ENCODE measurements at places on chromosomes 3 and 15.

- no peak for DNase-seq
Observed at GRCh38 chr3:5186858-5187155, 700 bp upstream of the EDEM1 start.

DNA sequence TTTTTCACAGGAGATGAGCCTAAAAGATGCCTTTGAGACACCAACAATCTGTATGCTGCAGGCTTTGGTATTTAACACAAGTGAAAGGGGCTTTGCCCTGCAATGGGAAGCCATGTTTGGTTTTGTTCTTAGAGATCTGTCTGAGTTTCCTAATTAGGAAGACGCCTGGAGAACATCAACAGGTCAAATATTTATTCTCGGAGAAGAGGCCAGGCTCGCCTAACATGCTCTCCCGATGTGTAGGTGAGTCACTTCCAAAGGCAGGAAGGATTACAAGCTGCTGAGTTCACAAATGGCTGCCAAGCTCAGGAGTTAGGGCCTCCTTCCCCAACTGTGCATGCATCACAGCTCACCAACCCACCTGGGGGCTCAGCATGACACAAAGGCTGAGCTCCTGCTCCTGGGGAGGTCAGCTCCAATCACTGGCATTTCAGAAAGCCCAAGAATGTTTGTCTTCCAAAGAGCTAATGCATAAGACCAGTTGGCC, 119.5 kb upstream of the PRICKLE2 start:
- DNase-seq, result no peak

DNA sequence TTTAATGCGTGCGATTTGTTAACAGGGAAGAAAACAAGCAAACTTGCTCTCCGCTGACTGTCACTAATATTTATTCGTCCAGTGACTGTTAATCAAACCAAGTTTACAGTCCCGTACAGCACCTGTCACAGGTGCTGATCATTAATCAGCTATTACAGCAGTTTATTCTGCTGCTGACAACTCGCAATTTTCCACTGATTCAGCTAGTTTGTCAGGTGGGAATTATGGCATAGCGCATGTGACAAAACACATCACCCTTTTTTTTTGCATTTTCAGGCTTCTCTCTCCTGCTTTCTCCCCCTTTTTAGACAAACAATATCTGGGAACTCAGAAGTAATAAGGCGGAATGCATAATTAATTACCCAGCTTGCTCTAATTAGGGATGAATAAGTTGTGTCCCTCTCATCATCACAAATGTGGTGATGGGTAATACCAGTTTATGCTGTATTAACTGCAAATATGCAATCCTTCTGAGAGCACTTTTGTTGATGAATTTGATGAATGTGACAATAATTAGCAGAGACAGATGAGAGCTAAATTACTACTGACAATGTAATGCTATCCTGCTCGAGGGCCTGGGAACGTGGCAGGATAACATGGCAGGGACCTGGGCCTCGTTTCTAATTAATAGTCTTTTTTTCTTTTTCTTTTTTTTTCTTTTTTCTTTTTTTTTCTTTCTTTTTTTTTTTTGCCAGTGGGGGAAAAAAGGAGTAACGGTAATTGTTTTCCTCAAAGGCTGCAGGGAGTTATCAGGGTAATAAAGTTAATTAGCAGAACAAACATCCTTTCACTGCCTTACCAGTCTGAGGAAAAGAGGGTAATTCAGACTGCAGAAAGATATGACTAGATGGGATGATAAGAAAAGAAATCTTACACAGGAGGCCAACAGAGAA, 150.3 kb upstream of the SOX2 start:
- no peak for DNase-seq

GRCh38 chr3:140770977-140771667, 93.3 kb downstream of the TRIM42 start:
- DNase-seq, result no peak

GRCh38 chr3:56942523-56942922, 117.9 kb upstream of the SPATA12 start:
- DNase-seq, result no peak

DNA sequence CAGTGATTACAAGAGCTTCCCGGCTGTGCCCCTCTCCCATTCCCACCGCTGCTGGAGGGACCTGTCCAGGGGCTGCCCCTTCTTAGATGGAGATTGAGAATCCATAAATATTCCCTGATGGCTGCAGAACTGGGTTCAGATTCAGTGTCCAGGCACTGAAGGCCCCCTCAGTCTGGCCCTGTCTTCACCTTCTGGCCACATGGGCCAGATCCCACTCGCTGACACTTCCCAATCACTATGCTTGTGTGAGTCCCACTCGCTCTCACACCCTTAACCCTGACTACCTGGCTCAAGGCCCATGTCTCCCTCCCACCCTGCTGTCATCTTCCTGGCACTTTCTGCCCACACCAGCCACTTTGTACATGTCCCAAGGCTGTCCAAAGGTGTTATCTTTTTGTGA, 15.5 kb upstream of the MRPS22 start:
- DNase-seq, result no peak

DNA sequence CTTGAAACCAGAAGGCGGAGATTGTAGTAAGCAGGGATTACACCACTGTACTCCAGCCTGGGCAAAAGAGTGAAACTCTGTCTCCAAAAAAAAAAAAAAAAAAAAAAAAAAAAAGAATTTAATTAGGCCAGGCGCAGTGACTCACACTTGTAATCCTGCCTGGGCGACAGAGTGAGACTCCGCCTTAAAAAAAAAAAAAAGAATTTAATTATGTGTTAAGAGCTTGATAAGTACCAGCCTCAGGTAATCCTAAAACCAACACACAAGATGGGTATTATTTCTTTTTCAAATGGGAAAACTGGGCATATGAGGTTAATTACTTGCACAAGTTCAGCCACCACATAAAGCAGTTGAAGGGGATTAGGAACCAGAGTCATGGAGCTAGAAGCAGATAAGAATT, 49.0 kb downstream of the PBRM1 start:
- DNase-seq, result no peak

DNA sequence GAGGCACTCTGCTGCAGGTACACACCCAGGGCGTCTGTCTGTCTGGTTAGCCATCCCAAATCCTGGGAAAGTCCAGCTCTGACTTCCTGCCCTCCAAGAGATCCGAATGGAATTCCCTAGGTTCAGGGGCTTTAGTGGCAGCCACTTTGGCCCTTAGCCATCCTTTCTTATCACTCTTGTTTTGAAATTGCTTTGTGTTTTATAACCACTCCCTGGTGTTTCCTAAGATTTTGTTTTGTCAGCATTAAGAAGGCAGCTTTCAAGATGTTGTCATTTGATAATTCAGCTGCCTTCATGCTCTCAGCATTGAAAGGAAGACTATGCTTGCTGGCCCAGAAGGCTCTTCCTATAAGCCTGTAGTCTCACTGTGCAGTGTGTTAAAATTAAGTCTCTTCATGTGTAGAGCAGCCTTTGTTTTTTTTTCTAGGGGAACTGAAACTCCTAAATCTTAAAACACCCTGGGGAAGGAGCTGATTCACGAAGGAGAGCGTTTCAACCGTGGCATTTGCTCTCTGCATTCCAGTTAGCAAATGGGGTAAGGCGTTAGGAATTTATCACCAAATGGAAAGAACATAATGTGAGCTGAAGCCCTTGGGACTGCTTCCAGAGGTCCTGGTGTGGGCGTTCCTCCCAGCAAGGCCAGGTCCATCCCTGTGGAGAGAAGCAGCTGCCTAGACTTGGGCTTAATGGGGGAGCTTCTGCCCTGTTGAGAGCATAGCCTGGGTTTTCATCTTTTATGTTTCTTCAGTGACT, 14.2 kb upstream of the CLEC3B start:
- DNase-seq, result no peak

DNA sequence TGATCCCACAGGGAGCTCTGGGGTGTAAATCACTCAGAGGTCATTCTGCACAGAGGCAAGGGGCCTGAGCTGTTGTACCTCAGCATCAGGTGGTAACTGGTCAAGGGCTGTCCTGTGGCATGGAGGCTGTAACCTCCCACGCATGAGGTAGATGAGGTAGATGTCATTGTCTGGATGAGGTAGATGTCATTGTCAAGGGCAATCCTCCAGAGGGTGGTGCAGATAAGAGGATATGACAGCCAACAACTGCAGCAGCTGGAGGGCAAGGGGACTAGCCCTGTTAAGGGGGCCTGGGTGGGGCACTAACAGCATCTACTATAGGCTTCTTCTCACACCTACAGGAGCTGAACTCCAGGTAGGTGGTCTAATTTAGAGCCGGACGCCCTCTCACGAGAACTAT, 55.6 kb downstream of the THRB start:
- DNase-seq, result no peak

GRCh38 chr3:127544192-127544802, 46.2 kb downstream of the TPRA1 start:
- peak; percentile 38 for DNase-seq

DNA sequence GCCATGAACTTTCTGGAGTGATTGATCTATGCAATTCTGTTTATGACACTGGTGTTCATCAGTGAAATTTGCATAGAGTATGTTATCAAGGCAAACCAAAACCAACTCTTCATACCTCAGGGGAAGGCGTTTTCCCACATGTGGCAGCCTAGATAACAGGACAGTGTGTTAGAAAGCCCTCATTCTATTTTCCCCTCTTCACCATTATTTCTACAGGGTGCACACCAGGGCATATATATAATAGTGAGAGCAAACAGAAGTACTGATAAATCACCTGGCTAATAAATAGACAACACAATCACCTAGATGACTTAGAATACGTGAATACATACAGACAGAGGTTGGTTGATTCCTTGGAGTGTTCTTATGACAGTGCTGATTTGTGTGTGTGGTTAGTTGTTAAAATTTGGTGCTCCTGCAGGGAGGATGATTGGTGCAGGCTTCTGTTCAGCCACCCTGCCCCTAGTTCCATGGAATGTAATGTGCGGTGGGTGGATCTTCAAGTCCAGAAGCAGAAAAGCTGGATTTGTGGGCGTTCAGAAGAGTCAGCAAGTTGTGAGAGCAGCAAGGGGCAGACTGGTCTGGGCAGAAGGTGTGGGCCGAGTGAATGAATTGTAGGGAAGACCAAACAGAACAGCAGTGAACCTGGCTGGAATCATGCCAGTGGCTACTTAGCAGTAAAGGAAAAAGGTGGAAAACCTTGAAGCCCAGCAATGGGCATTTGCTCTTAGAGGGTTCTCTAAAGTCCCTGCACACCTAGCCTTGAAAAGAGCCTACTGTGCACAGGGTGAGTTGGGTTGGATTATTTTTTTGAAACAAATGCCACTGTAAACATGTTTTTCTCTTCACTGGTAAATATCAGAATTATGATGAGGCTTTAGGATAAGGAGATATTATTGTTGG, 11.7 kb upstream of the RARRES1 start:
- no peak for DNase-seq

- no peak for DNase-seq
Observed at GRCh38 chr15:48703544-48703943, 58.0 kb upstream of the FBN1 start.

GRCh38 chr15:79478108-79478507, 46.0 kb downstream of the MINAR1 start:
- no peak for DNase-seq

DNA sequence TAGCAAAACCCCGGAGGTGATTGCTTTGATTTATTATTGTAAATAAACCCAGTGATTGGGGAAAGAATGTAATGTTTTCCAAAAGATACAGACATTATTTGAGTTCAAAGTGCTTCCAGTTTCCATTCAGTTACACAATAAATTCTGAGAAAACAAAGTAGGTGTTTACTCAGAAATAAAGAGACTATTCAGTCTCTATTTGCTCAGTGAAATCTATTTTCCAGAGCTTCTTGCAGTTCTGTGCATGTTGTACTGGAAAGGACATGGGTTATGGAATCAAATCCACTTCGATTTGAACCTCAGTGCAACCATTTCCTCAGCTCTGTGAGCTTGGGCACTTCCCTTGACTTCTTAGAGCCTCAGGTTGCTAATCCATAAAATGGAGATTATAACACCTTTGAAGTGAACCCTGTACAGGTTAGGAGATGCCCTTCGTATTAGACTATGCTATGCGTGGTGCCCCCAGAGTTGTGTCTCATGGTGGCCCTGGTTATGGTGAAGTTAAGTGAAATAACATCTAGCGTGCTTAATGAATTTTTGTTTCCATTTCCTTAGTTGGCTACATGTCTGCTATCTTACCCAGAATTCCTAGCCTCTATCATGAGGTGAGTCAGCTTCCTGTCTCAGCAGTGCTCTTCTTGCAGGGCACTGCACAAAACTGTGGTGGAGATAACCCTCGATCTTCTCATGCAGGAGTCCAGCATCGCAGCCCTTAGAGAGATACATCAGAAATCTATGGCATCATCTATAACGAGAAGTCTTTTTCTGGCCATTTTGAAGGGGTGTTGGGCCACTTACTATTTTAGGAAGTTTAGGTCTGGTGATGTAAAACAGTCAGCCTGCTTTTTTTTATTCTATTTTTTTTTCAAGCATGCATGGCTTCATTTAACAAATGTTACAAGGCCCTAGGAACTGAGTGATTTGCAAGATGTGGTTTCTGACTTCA, 97.7 kb downstream of the RPL39L start:
- peak; percentile 51 for DNase-seq

DNA sequence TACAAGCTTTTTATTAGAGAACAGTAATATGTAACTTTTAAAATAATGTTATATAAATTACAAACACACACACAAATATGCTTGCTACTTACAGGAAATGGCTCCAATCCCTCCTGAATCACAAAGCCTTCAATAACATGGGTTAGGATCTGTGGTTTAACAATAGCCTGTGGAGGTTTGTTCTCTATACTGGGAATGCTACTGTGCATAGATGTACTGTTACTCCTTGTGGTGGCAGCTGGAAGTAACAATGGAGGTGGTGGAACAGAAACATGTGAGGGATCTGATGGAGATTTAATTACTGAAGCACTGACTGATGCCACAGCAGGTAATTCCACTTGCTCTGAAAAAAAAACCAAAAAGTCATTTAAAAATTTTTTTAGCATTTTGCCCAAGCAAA, 64.4 kb downstream of the PHC3 start:
- DNase-seq, result no peak

DNA sequence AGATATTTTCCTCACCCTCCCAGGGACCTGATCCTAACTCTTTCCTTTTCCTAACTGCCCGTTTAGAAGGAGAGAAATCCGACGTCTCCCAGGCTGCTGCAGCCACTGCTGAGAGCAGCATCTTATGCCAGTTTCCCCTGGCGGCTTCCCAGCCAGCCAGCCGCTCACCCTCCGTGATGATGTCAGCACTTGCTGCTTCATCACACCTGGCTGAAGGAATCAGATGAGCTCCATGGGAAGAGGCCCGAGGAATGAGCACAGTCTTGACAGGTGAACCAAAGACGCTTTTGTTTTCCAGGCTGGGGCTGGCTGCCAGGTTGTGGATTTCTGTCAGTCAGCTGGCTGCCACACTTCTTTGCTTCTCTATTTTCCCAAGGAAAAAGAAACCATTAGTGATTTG, 445.1 kb upstream of the RBMS3 start:
- DNase-seq, result no peak

- DNase-seq, result no peak
Observed at GRCh38 chr15:67127965-67128364, 62.6 kb downstream of the SMAD3 start.

- DNase-seq, result no peak
Observed at GRCh38 chr3:194142156-194142910, 6.4 kb downstream of the HES1 start.

DNA sequence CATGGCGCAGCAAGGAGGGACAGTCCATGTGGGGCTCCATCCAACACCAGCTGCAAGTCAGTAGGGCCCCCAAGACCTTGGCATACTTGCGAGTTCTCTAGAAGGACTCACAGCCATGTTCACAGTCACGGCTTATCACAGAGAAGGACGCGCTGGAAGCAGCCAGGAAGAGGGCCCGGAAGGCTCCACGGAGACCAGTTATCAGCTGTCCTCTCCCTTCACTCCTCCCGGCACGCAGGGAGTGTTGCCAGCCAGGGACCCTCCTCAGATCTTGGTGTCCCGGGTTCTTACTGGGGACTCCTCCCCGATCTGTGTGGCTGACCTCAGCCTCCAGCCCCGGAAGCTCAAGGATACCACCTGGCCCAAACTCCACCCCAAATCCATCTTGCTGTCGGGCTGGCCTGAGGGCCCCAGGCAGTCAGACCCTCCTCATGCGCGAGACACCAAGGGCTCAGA, 68.0 kb downstream of the SLTM start:
- DNase-seq, result no peak

All from stimulated activated CD4-positive, alpha-beta T cell treated with anti-CD3 and anti-CD28 coated beads, Interleukin-2, amount 100 ng/mL, for 4 hours (primary cell).